Kidney (tissue), 22 donors: ENCODE measurements at places on chromosomes 12 and 14.
A peak's percentile ranks its signal among the peaks of the same experiment; 100 is the strongest.

- no peak for DNase-seq
Measured at GRCh38 chr12:71804505-71804904, 35.1 kb upstream of the TBC1D15 start.

GRCh38 chr14:66070542-66071319 is 415.4 kb upstream of the CCDC196 start:
- peak; percentile 69 for DNase-seq

DNA sequence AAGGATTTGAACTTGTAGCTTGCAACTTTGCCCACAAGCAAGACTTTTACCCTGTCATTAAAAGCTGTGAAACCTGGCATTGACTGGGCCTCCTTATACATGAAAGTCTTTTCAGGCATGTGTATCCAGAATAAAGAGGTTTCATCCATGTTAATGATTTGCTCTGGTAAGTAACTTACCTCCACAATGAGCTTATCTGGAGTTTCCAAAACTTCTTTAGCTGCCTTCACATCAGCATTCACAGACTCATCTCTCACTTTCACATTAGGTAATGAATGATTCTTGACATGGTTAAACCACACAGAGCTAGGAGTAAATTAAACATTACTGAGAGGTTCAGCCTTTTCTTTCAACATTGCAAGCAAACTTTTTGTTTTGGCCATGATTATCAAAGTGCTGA is 234.4 kb upstream of the CLEC14A start:
- DNase-seq: no peak

- no peak for DNase-seq
Measured at GRCh38 chr12:108996320-108996719, 24.5 kb downstream of the SVOP start.

- no peak for DNase-seq
Measured at GRCh38 chr12:99157946-99158345, 489.6 kb upstream of the GARIN6 start.

DNA sequence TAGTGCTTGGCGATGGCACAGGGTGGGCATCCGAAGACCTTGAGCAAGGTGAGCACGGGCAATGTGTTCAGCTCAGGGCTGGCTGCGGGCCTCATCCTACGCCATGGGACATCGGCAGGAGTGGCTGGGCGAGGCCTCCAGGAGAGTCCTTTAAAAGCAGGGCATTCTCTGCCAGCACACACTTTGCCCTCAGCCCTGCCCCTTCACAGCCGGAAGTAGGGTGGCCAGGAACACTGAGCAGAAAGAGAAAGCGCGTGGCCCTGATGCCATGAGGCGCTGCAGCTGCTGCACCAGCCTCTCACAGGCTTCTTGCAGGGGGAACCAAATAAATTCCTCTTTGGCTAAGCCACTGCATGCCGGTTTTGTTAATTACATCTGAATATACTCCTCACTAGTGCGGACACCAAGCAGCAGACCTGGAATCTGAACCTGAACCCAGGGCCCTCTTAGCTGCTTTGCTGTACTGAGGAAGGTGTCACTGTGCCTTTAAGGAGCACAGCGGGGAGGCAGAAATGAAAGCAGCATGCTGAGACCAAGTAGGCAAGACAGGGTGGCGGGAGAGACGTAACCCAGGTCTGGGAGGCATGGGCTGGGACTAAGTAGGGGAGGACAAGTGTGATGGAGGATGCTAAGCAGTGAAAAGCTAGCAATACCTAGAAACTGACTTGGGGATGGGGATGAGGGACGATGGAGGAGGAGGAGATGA is 155.2 kb downstream of the TTC7B start:
- DNase-seq: no peak

DNA sequence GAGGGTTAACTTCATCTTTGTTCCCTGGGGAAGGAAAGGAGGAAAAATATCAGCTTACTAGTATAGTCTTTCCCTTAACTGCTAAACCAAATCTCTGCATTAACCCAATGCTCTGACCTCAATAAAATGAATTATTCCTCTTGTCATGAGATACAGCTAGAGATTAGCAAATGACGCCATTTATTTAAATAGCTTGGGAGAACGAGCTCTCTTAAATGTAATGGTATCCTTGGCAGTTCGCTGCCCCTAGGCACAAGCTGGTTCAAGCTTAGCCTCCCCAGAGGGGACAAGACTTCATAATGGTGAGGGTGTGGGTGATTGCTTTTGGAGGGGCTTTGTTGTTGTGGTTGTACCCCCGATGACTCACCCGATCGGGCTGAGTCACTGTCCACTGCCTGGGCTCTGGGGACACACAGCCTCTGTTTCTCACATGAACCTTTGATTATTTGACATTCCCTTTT is 19.6 kb downstream of the FNTB start:
- peak; percentile 69 for DNase-seq

DNA sequence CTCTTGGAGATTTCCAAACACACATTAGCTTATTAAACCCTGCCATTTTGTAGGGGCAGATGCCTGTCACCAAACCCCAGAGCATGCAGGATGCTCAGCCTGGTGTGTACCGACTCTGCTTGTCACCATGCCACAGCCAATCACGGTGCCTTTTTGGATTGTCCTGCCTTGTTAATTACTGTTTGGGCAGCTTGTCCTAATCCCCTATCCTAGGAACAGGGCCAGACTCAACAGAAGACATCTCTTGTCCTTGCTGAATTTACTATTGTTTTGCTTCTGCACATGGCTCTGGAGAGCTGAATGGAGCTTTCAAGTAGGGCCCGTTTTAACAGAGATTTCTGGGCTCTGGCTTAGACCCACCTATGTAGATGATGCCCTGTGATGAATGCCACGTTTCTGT is 388.5 kb downstream of the AACS start:
- DNase-seq: no peak

- no peak for DNase-seq
Measured at GRCh38 chr12:57153415-57153997, 6.1 kb upstream of the LRP1-AS start.

DNA sequence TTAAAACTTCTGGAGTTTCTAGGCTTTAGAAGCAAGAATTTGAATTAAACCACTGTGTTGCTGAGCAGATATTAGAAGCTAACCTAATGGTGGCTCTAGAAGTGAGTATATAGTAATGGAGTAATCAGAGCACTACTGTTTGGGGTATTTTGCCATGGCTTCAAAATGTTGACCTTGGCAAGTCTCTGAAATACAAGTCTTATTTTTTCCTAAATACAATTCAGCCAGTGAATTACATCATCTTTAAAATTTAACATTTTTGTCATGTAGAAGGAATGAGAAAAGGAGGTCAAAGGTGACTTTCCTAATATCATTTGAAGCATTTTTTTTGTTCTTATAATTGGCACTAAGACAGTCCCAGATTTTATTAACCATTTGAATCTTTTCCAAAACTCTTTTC is 25.2 kb downstream of the PMCH start:
- no peak for DNase-seq

GRCh38 chr12:81332054-81332453 is 254.2 kb downstream of the ACSS3 start:
- DNase-seq: no peak

DNA sequence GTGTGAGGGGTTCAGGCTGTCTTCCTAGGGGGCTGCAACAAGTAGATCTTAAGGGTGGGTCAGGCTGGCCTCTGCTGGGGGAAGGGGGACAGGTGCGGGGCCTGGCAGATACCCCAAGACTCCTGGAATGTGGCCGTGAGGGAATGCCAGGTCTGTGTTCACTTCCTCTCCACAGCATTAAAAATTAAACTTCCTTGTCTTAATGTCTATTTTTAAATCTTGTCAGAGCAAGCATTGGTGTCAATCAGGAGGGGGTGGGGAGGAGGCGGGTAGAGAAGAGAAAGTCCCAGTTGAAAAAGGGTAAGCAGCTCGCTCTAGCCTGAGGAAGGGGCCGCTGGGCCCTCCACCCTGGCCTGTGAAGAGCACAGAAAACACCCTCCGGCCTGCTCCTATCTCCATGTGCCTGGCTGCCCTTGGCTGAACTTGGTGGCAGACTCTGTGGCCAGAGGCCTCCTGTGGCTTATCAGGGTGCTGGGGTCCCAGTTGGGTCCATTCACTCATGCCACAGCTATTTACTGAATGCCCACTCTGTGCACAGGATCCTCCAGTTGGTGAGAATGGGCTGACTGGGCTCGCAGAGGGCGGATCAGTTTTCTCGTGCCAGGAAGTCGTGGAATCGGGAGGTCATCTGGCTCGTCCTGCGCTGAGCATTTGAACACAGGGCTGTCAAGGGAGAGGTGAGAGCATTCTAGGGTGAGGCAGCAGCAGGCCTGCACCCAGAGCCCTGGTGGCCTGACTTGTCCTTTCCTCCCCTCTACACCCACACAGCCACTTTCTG is 128.8 kb downstream of the TSPAN9 start:
- no peak for DNase-seq

DNA sequence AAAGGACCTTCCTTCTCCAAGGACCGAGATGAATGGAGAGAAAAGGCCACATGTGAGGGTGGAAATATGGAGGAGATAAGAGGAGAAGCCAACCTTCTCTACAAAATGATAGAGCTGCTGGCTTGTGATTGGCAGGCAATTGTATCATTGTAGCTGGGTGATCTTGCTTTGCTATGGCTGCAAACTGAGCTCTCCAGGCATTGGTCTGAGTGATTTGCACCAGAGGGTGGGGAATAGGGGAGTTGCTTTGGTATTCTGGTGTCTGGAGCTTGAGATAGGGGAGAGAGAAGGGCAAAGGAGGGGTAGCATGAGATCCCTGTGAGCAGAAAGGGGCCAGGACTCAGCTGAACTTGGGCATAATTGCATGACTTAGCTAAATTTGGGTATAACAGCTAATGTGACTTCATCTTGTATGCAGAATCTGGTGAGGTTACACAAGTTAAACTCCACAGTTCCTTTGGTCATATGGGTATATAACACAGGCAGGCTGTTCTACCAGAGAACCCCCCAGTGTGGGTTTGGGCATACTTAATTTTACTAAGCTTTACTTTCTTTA is 72.0 kb downstream of the FOS start:
- DNase-seq: no peak

DNA sequence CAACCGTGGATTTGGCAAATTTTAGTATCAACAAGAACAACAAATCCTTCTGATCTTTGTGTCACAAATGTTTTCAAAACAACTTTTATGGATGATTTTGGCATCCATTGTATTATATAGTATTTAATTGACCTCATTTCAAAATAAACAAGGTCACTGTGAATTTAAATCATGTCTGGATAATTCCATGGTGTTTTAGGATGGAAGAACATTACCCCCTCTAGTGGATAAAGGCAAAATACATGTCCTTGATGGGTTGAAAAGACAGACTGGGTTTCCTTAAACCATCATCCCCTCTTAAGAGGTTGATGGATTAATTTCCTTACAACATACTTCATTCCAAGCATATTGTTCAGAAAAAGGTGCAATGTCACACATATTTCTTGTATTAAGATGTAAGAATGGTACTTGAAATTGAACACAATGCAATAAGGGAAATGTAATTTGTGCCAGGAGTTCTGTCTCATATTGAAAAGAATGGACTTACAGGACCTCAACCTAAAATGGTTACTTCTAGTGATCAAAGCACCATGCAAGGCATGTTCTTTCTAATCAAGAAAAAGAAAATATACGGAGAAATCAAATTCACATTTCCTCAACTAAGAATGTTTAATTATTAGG is 352.0 kb downstream of the BCAT1 start:
- DNase-seq: peak; percentile 58
